ENCODE measurements at places on chromosomes 4 and X.

- DNase-seq = no peak
These were observed 49.4 kb upstream of the PRDM5 start for GRCh38 chr4:120971884-120972283.

GRCh38 chrX:72479324-72480274 is 93.0 kb downstream of the HDAC8 start:
- DNase-seq = no peak

GRCh38 chrX:20438871-20439526 is 172.3 kb upstream of the RPS6KA3 start:
- no peak for DNase-seq

- DNase-seq = no peak
These were observed 76.6 kb downstream of the SLC2A9 start for GRCh38 chr4:9944431-9945425.

- DNase-seq = no peak
These were observed 664.5 kb downstream of the PDHA2 start for GRCh38 chr4:96504386-96504785.

DNA sequence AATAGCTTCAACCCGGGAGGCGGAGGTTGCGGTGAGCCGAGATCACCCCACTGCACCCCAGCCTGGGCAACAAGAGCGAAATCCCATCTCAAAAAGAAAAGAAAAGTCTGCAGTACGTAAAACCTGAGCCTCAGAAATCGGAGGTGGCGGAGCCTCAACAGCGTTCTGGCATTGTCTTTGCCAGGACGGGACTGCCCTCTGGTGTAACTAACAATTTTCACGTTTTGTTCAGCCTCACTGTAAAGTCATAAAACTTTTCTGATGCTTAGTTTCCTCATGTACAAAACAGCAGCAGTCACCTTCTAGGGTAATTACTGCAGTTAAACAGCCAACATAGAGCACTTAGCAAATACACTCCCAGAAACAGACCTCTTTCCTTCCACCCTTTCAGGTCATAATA is 121.7 kb downstream of the RBM47 start:
- no peak for DNase-seq

DNA sequence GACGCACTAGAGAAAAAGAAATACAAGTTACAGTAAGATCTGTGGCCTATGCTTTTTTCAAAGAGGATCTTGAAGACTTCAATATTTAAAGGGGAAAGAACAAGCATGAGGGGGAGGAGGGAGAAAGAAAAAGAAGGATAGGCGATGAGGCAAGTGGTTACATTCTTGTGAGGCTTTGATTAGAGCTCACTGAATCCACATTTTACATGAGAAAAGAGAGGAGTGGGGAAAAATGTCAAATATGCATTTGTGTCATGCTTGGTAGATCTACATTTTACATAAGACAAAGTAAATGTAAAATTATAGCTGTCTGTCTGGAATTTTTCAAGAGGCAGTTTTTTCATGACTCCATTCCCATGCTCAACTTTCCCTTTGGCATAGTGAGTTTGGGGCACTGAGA is 965.9 kb downstream of the FSTL5 start:
- no peak for DNase-seq

Data from activated T-cell treated with anti-CD3 and anti-CD28 coated beads for 1 hour (primary cell).